Keratinocyte (primary cell): ENCODE measurements at places on chromosomes 11 and 22.

DNA sequence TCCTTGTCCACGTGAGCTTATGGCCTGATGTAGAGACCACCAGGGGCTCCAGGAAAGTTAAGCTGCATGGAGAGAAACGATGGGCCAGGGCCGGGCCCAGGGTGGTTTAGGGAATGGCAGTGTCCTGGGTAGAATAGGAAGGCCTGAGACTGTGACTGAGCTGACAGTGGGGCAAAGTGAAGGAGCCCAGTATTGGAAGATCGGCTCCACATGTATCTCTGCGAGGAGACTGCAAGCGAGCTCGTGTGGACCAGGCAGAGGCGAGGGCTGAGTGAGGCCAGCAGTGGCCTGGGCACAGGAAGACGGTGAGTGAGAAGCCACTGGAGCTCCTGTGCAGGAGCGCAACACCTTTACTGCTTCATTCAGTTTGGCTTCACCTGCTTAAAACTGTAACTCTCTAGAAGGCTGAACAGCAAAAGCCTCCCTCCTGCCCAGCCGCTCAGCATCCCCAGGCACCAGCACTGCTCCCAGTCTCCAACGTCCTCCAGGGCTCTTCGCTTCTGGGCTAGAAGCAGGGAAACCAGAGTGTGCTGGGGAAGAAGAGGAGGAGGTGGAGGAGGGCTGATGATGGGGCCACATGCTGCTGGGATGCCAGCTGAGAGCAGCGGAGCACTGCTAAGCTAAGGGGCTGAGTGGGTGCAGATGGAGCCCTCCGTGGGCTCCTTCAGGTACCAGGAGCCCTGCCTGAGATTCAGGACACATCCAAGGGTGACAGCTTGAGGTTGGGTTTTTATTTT, 13.5 kb downstream of the TCIRG1 start:
- DNase-seq, result no peak

DNA sequence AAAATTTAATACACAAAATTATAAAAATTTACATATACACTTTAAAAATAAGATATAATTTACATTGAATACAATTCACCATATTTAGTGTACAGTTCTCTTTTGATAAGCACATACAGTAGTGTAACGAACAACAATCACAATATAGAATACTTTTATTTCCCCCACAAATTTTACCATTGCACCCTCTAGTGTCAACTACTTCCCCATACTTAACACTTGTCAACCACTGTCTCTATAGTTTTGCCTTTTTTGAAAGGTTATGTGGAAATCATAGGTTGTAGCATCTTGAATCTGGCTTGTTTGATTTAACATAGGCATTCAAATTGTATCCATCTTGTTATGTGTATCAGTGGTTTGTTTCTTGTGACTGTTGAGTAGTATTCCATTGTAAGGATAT, 21.3 kb upstream of the PANX1 start:
- no peak for DNase-seq

DNA sequence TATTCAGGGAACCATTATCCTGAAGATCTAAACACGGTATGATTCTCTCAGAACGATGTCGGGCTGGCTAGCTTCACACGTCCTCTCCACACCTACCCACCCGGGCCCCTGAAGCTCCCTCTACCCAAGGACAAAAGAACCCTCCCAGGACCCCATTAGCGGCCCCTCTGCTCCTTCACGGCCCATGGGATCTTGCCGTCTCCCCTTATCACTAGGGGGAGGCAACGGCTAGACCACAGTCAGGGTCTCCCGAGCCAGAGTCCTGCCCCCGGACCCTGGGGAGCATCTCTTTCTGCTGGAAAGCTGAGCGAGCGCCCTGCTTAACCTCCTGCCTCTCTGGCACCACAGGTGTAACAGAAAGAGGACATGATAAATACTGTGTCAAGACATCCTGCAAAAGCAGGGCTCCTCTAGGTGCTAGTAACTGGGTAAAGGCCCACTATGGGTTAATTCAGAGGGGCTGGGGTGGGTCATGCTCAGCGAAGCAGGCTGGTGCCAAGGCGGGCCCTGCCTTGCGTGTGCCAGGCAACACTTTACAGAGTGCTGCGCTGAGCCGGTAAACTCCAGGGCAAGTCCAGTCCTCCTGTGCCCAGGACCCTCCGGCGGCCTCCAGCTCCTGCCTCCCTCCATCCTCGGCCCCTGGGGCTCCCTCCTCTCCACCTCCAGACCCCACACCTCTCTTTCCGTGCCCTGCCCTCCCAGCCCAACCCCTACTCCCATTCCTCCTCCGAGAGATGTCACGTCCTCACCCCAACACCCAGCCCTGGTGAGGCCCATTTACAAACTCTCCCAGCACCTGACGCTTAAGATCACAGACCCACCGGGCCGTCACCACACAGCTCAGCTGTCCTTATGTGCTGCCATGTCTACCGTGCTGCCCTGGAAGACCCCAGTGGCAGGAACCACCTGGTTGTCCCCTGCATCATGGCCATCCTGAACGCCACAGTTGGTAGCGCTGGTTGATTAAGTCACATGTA, 3.0 kb downstream of the TOLLIP start:
- DNase-seq, result no peak

DNA sequence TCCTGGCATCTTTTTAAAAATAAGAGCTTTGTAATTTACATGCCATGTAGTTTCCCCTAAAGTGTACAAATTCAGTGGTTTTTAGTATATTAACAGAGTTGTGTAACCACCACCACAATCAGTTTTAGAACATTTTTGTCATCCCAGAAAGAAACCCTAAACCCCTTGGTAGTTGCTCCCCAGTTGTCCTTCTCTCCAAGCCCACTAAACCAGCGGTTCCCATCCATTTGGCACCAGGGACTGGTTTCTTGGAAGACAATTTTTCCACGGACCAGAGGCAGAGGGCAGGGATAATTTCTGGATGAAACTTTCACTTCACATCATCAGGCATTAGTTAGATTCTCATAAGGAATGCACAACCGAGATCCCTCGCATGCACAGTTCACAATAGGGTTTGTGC, 22.6 kb downstream of the CABIN1 start:
- DNase-seq, result no peak

DNA sequence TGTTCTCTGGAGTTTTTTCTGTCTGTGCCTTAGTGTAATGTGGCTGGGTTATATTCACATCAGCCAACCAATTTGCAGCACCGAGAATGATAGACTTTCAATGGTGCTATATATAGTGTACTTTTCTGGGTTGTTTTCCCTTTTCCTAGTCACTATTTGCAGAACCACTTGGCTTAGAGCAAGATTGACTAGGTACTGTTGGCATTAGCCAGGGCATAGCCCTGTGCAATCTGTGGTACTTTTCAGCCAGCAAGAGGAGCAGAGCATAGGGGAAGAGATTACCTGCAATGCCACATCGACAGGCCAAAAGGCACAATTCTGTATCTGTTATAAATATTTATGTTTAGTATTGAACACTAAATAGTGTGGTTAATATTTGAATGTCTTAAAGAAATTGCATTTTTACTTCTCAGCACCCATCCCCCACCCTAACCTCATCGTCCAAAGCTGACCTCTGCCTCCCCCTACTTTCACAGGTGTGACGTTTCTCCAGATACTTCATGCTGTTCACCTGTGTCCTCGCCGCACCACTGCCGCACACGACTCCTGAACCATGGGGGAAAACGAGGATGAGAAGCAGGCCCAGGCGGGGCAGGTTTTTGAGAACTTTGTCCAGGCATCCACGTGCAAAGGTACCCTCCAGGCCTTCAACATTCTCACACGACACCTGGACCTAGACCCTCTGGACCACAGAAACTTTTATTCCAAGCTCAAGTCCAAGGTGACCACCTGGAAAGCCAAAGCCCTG, 51.4 kb downstream of the MICAL2 start:
- DNase-seq, result no peak

DNA sequence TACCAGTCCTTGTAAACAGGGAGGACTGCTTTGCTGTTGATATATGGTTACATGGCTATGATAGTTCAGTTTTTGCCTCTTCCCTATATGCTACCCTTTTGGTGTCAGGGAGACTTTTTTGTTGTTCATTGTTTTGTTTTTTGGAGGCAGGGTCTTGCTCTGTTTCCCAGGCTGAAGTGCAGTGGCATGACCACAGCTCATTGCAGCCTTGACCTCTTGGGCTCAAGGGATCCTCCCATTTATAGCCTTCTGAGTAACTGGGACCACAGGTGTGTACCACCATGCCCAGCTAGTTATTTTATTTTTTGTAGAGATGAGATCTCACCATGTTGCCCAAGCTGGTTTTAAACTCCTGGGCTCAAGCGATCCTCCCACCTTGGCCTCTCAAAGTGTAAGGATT, 38.6 kb upstream of the SPTBN2 start:
- DNase-seq, result no peak

- no peak for DNase-seq
These were observed 99.0 kb upstream of the NECTIN1 start for GRCh38 chr11:119828006-119828405.

- peak; percentile 50 for DNase-seq
These were observed 19.4 kb downstream of the SDHD start for GRCh38 chr11:112106070-112106469.

GRCh38 chr11:35138943-35139721, at the start of gene CD44:
Gene CD44, plus strand, starts transcription at chr11:35139171. Its CDS starts 133 bp downstream, at chr11:35139304.
- DNase-seq, result no peak

DNA sequence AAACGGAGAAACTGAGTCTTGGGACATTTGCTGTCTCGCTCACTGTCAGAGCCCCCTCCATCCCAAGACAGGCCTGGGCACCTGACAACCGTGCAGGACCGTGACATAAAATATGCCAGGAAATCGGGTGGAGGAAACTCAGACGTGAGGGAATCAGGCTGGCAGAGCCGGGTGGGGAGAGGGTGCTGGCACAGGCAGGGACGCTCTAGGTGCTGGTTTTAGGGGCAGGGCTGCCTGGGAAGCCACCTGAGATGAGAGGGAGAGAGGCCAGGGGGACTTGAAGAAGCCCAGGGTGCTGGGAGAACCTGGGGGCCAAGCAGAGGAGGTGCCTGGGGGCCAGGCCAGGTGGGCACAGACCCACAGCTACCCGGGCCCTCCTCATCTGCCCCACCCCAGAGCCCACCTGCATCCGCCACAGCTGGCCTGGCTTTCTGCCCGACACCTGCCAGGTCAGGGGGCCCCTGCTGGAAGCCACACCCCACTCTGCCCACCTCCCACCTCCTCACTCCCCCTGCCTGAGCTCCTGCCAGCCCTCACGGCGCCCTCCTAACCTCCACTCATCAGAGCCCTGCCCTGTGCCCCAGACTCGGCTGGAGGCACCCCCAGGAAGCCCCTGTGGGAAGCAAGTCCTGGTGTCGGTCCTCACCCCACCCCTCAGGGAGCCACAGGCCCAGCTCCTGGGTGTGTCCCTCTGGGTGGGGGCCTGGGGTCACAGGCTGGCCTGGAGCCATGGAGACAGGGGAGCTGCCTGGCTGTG, 27.3 kb upstream of the MUC5AC start:
- DNase-seq, result no peak

- DNase-seq, result no peak
These were observed 483 bp upstream of the HYLS1 start for GRCh38 chr11:125886997-125887372.

DNA sequence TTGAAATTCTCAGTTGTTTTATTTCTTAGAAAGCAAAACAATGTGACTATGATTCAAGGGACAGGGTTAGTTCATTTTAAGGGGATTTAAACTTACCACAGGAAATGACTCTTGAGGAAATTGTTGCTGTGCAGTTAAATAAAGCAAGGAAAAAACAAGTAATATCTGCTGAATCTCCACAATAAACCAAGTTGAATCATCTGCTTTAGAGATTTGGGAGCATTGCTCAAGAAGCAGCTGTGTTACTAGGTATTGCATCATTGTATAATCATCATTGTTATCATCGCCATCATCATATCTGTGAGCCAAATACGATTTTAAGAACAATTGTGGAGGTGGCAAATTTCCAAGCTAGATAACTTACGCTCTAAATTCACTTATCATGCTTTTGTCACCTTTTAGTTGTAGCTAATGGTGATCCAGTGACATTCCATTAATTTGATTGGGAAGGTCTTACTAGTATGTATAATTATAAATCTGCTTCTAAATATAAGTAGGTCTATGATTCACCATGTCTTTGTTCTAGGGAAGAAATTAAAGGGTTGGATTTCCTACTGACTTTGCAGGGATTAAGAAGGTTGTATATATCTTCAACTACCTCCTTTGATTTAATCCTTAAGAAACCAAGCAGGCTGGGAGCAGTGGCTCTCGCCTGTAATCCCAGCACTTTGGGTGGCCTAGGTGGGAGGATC, 19.9 kb downstream of the MMP10 start:
- no peak for DNase-seq

DNA sequence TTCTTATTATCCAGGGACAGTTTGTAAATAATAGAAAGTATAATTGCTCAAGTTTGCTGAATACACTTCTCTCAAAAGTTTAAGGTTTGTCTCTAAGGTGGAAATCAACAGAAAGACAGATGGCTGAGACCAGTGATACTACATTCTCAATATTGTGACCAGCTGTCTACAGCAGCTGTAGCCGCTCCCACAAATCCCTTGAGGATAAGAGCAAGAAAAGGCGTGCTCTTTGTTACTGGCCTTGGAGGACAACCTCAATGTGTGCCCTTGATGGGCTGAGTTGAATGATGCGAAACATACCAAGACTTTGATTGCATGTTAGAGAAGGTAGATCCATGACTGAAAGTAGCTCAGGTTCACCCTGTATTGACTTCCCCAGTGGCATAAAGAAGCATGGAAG, 6.1 kb downstream of the OR6M1 start:
- no peak for DNase-seq

GRCh38 chr11:119087747-119088241, 3.1 kb downstream of the HMBS start:
- no peak for DNase-seq

DNA sequence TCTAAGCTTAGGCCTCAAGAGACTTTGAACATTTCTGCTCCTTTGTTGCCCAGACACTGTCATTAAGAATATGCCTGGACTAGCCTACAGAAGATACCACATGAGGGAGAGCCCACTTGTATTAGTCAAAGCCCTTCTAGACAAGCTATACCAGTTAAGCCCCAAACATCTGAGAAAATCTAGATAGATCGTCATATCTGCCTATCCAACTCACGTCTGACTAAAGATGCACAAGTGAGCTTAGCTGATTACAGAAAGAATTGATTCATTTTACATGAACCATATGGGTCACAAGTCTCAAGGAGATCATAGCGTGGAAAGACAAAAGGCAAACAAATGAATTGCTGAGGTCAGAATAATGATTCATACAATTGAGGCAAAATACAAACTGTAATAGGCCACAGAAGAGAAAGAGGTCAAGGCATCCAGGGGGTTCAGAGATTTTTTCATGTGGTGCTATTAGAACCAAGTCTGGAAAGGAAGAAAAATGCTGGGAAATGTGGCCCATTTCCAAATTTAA, 1155.5 kb upstream of the TENM4 start:
- DNase-seq, result no peak

DNA sequence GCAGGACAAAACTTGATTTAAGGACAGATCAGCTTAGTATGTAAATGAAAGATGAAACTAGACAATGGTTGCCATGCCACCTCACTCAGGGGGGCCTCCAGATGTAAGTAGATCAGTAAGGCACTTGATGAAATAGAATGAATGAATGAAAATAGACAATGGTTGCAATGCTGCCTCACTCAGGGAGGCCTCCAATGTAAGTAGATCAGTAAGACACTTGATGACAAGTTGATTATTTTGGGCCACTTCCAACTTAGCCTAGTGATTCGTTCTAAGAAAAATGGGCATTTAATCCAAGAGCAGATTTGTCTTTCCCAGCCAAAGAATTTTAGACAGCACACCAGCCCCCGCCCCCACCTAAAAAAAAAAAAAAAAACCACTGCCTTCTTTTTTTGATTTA, 19.2 kb upstream of the SLC5A12 start:
- no peak for DNase-seq
